ENCODE measurements at places on chromosomes 3 and 15.
A peak's percentile ranks its signal among the peaks of the same experiment; 100 is the strongest.

DNA sequence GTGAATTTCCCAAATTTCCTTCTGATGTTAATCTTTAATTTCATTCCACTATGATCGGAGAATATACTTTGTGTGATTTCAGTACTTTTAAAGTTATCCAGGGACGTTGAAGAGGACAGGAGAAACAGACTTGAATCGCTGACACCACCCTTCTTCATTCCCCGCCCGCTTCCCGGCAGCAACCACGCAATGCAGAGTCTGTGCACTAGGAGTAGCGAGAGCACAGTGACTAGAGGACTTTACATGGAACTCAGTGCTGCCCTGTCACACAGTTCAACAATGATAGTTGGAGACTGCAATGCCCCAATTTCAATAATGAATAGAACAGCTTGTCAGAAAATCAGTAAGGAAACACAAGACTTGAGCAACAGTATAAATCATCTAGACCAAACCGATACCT, 73.9 kb downstream of the RNF13 start:
- DNase-seq: no peak

GRCh38 chr15:88472225-88472624, 4.7 kb downstream of the MRPS11 start:
- no peak for DNase-seq

DNA sequence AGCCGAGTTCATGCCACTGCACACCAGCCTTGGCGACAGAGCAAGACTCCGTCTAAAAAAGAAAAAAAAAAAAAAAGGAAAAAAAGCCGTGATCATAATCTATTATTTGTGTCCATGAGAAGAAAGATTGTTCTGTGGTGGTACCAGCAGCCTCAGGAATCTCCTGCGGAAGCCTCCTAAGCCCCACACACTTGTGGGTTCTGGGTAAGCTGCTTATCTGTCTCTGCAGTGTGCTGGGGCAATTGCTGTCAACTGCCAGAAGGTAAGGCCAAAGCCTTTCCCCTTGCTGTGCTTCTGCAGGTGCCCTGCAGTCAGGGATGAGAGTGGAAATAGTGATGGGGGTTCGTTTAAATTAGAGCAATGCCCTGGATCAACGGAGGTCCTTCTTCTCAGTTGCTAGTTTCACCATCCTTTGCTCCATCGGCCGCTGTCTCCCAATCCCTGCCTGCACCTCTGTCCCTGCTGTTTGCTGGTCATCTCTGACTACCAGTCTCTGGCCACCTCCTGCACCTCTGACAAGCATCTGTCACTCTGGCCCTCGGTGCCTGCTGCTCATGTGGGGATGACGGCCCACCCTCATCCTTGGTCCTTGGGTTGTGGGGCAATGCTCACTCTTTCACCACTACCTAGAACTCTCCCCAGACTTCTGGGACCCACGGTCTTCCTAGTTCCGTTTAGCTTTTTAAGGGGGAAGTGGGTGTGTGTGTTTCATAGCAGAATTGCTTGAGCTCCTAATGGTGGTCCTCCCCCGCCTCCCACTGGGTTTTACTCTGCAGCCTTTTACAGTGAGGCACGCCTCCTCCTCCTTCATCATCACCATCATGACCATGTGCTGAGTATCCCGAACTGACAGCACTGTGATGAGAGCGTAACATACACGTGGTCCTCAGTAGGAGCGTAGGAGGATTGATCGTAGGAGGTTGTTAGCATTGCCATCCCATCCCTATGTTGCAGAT, 25.5 kb downstream of the CHRD start:
- no peak for DNase-seq

DNA sequence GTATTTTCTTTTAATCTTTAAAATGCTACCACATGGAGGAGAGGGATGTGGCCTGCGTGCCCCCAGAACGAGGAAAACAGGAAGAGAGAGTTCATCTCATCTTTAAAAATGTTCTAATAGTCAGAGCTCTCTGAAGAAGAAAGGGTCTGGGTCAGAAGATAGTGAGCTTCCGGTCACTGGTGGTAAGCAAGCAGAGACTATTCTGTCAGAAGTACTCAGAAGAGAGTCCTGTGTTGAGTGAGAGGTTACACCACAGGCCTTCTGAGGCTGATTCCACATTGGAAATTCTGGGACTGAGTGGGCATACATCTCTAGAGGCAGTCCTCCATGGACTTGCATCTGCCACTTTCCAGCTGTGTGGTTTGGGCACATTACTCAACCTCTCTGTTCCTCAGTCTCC, 82.2 kb upstream of the SLC6A1 start:
- DNase-seq: no peak

DNA sequence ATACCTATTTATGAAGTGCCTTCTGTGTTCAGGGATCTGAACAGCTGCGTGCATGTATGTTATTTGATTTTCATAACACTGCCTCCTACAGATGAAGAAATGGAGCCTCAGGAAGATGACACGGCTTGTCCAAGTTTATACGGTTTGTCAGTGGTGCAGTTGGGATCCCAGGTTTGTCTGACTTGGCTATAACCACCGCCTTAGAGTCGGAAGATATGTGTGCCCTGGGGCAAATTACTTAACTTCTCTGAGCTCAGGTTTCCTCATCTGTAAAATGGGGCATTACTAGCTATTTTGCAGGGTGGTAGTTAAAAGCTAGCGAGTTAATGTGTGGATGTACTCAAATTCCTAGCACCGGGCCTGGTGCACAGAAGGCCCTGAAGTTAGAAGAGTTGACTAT, 54.1 kb upstream of the ANP32A start:
- DNase-seq: no peak

DNA sequence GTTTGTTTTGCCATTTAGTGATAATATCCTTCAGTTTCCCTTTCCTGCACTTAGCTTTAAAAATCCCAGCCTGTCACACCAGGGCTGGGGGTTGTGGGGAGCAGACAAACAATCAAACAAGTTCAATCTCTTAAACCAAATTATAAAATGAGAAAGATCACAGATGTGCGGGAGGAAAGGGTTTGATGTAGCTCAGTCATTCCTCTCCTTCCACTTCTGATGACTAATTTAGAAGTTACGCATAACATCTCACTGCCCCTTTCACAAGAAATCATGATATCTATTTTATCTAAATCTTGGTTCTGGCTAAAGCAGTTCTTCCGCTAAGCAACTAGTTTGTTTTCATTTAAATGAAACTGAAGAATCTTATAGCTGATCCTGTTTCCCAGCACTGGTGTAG, 34.1 kb upstream of the ATG7 start:
- DNase-seq: peak; percentile 96

GRCh38 chr3:9208605-9209152, 40.8 kb downstream of the SRGAP3 start:
- no peak for DNase-seq

- peak; percentile 77 for DNase-seq
Observed at GRCh38 chr3:42635111-42635510, 18.4 kb upstream of the ZBTB47 start.

- no peak for DNase-seq
Observed at GRCh38 chr15:74032606-74033561, 38.4 kb downstream of the PML start.

- no peak for DNase-seq
Observed at GRCh38 chr3:55661571-55661970, 174.5 kb upstream of the WNT5A start.

GRCh38 chr3:7607676-7608075, 746.8 kb downstream of the GRM7 start:
- DNase-seq: no peak

GRCh38 chr3:22960105-22960984, 242.8 kb upstream of the UBE2E2 start:
- peak; percentile 48 for DNase-seq

GRCh38 chr3:37574177-37574943, 287.3 kb upstream of the CTDSPL start:
- no peak for DNase-seq

DNA sequence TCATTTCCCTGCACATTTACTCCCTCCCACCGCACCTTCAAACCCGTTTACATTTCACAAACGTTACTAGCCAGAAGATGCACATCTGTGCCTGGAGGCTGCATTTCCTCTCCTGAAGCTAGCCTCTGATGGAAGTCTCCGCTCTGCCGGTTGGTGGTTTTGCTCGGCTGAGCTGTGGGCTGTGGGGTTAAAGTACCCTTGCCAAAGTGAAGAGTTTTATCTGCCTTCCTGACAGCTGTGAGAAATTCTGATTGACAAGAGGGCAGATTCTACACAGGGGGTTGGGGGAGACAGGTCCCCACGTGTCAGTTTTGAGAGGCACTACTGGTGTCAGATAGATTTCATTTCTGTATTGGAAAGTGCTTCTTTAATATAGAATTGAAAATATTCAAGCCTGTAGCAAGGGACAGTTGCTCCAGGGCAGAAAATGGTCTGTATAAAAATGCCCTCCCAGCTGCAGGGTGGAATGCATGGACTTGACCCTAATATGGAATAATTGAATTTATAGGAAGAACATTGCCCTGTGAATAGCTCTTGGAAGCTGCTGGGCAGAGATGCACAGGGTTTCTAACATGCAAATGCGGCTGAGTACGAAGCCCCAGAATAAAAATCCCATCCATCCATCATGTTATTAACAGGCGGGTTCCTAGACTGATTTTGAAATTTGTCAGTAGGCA, 201.1 kb upstream of the RGMA start:
- no peak for DNase-seq

- DNase-seq: no peak
Observed at GRCh38 chr3:113228498-113229286, 17.3 kb downstream of the BOC start.

- DNase-seq: peak; percentile 90
Observed at GRCh38 chr3:150365132-150365604, 42.9 kb upstream of the TSC22D2 start.

GRCh38 chr3:76997733-76998132, 42.2 kb upstream of the ROBO2 start:
- DNase-seq: peak; percentile 35

- DNase-seq: peak; percentile 68
Observed at GRCh38 chr3:104102386-104102785, 1264.3 kb upstream of the ALCAM start.

GRCh38 chr3:184748219-184749135, 36.6 kb upstream of the MAGEF1 start:
- no peak for DNase-seq

DNA sequence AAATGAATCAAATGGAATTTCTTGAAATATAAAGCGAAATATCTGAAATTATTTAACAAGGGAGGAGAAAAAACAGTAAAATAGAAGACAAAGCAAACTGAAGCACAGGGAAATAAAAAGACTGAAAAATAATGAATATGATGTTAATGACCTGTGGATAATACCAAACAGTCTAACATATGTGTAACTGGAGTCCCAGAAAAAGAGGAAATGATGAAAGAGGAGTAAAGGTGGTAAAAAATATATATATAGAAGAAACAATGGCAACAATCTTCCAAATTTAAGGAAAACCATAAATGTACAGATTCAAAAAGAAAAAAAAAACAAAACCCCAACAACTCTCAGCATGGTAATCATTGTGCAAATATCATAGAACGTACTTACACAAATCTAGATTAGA, 21.2 kb downstream of the UBE3A start:
- DNase-seq: no peak

GRCh38 chr15:78996894-78997275, 52.0 kb upstream of the CTSH start:
- peak; percentile 70 for DNase-seq

GRCh38 chr3:98557324-98558010, 25.7 kb downstream of the GPR15 start:
- no peak for DNase-seq

DNA sequence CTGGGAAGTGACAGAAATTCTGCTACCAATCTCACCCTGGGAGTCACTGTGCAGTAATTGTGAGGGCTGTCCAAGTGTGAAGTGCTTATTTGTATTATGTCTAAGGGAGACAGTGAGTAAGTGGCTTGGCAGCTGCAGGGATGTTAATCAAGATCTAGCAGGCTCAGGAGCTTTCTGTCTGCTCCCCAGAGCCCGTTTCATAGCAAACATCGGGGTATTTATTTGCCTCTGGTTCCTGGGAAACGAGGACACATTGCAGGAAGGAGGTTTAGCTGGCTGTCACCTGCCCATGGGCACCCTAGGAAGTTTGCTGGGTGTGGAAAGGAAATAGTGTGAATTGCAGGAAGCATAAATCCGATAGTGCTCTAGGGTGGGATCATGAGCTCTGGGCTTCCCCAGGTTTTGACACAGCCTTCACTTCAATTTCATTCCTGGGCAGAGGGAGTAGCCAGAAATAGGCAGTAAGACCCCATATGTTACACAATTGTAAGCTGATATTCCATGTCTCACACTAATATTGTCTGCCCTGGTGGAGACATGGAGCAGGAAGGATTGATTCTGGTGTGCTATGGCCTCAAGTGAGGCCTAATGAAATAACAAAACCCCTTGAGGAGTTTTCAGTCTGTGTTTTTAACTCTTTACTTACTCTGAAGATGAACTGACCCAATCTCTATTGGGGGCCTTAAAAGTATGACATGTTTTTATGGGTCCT, 74.1 kb upstream of the MITF start:
- DNase-seq: peak; percentile 79

GRCh38 chr15:41894791-41895463, 1.1 kb upstream of the SPTBN5 start:
- peak; percentile 83 for DNase-seq

DNA sequence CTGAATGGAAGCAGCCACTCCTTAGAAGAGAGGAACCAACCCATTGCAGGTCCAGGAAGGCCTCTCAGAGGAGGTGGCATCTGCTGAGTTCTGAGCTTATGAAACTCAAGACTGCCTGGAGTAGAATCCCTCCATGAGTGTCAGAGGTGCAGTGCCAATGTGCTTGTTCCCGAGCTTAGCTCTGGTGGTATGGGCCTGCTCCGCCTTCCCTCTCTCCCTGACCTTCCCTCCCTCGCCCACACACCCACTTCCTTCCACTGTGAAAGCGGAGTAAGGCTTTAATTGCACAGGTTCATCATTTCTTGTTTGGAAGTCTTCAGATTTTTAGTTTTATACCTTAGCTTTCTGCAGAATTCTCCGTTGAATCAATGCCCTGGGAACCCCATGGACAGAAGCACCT, 208.0 kb upstream of the BHLHE40 start:
- DNase-seq: no peak

GRCh38 chr15:67523330-67523729, 2.4 kb downstream of the C15orf61 start:
- DNase-seq: no peak

DNA sequence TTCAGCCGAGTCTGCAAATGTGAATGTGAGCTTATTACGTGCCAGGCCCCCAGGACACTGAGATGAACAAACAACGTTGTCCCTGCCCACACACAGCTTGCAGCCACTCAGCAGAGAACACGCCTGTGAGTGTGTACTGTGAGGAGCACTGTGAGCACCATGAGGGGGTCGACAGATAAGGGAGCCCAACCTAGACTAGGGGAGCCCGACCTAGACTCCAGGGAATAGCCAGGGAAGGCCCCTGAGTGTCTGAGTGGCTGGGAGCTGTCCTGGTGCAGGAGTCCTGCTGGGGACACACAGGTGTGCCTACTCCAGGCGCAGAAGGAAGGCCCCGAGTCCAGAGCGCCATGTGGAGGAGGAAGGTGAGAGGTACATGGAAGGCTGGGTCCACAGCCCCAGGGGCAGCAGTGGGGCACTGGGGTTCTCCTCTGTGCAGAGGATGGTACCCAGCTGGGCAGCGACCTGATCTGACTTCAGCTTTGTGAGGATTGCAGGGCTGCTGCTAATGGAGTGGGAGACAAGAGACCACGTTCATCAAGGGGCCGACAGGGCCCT, 36.5 kb downstream of the MGLL start:
- DNase-seq: no peak

Measured in iris pigment epithelial cell (primary cell).